ENCODE measurements at places on chromosomes 16 and 17.

DNA sequence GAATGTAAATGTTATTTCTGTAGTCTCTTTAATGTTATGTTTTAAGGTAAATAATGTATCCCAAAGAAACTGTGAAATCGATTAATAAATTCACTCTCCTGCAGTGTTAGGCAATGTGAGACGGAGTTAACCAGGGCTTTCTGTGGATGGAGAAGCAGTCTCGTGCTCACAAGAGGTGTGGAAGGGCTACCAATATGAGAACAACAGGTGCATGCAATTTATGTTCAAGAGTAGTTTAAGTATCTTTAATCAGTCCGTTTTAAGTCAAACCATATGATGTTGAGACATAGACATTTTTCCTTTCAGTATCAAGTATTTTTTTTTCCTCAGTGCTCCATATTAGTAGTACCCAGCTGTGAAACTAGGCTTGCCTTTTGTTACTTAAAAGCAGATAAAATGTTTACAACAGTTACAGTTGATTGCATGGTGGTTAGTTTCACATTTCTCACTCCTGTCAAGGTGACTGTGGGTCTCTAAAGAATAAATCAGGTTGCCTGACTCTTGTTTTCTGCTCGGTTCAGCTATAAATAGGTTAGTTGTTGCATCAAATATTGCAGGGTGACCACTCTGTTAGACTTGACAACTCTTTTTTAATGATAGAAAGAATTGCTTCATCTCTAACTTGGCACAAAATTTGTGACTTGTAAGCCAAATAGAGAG is 54.4 kb downstream of the COX10 start:
- no peak overlapping the region for H3K27ac ChIP-seq
- no peaks in the 10 kb centered on the region for H3K27me3 ChIP-seq
- no peak for DNase-seq
- H3K36me3 ChIP-seq: peaks cover 20% of the 10 kb centered on the region

DNA sequence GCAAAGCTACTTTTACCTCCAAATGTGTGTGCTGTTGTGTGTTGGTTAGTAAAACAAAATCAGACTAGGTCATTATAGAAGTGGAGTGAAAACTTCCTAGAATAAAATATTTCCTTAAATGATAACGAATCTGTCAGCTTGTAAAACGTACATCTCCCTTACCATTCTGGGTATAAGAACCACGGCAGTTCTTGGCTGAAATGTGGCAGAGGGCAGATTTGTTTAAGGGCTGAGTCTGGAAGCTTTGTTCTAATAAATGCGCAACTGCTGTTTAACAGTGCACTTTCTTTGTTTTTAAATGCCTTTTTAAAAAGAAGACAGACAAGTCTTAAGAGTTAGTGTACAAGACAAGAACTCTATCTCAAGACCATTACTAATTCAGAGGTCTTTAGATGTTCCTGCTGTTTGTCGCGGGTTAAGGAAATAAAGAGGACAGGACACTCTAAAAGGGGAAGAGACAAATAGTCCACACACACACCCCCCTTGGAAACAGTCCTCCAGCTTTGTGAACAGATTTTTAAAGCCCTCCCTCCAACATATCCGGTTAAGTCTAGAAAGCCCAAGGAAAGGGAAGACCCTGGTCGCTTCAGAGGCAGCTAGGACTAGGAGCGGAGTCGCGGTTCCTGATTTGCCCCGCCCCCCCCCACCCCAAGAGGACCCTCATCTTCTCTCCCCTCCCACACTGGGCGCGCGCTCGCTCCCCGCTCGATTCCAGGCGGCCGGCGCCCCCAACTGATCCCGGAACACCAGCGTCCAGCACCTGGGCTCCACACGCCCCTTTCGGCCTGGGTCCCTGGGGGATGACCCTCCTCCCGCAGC is 658 bp downstream of the SYNRG start:
- H3K27me3 ChIP-seq: no peaks in the 10 kb centered on the region
- peaks cover 35% of the 10 kb centered on the region for H3K36me3 ChIP-seq
- H3K4me3 ChIP-seq: peak overlapping the region; percentile 72
- no peak for DNase-seq
- peaks cover 44% of the 10 kb centered on the region for H3K4me1 ChIP-seq
- peak overlapping the region; percentile 88 for H3K27ac ChIP-seq

DNA sequence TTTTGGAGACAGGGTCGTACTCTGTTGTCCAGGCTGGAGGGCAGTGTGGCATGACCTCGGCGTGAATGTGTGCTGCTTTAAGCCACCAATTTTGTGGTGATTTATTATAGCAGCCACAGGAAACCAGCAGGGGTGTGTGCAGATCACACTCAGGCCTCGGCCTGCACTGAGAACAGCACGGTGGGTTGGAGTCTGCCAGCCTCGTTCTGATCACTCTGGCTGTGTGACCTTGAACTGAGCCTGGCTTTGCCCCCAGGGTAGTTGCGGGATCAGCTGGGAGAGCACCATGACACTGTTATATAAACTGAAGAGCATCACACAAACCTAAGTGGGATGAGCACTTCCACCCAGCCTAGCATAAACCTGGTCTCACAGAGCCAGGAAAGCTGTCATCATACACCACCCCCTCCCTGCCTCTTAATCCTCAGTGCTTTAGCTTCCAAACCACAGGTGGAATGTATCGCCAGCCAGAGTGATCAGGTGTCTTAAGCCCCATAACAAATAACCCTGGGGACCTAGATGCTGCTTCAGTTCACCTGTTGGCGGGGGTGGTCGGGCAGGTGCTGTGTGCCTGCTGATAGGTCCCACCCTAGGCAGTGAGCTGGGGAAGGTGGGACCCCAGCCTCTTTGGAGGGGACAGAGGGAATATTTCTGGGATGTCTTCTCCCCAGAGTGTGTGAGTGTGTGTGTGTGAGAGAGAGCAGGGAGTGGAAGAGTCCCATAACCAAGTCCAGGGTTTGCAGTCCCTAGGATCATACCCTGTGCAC is 28.6 kb upstream of the NDRG4 start:
- H3K4me3 ChIP-seq: no peak overlapping the region
- H3K27ac ChIP-seq: no peak overlapping the region
- H3K36me3 ChIP-seq: no peaks in the 10 kb centered on the region
- no peaks in the 10 kb centered on the region for H3K4me1 ChIP-seq
- DNase-seq: no peak

GRCh38 chr17:43014020-43014648 is 7.5 kb downstream of the IFI35 start:
- H3K4me3 ChIP-seq: no peak overlapping the region
- H3K4me1 ChIP-seq: peaks cover 21% of the 10 kb centered on the region
- no peak for DNase-seq
- no peaks in the 10 kb centered on the region for H3K27me3 ChIP-seq
- H3K36me3 ChIP-seq: peaks cover 30% of the 10 kb centered on the region
- no peak overlapping the region for H3K27ac ChIP-seq

DNA sequence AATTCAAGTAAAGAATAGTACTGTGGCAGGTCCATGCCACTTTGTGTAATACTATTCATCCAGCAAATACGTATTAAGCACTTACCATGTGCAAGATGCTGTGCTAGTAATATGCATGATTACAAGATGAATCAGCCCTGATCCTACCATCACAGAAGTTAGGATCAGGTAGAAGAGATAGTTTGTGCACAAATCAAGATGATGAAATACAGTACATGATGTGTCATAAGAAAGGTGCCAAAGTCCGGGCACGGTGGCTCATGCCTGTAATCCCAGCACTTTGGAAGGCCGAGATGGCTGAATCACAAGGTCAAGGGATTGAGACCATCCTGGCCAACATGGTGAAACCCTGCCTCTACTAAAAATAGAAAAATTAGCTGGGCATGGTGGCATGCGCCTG is 10.9 kb downstream of the COG4 start:
- no peaks in the 10 kb centered on the region for H3K27me3 ChIP-seq
- DNase-seq: no peak
- no peak overlapping the region for H3K27ac ChIP-seq
- H3K4me3 ChIP-seq: no peak overlapping the region

DNA sequence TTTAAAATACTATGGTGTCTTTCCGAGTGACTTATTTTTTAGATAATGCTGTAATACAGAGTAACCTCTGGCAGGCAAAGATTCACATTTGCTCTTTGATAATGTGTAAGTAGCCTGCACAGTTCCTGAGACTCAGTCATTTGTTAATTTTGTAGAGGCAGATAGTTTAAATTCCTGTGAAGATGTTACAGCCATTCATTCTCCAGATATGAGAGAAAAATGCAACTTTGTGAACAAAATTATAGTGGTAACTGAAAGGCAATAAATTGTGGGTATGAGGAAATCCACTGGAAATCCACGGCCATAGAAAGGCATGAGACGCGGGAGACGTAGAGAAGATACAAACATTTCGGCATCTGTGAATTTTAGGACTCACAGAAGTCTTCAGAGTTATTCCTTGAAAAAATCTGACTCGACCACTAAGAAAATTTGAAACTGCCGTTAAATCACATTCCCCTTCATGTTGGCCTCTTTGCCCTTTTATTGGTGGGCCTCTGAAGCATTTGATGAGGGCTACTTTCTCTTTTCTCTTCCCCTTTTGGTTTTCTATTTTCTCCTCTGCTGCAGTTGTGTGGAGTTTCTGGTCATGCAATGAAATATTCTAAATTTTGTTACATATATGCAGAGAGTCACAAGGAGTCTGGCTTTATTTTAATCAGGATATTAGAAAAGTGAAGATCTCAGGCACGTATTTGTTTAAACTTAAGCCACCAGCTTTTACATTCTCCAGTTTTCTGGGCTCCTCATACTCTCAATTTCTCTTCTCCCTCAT is 18.8 kb downstream of the HS3ST3A1 start:
- H3K27ac ChIP-seq: no peak overlapping the region
- no peaks in the 10 kb centered on the region for H3K4me1 ChIP-seq
- DNase-seq: no peak

DNA sequence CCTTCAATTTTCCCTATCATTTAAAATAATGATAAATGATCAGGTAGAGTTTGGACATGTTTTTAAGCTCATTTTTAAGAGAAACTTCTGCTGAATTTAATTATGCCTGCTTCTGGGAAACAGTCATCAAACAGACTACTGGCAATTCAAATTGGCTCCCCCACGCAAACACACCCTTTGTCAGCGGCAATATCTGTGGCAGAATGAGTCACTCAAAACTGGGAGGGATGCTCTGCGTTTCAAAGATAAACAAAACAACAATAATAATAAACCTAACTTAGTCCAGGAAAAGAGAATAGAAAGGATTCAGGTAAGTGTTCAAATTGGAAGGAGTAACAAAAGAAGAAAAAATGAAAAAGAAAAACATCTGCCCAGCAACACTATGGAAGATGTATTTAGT is 108.1 kb upstream of the ERCC4 start:
- H3K36me3 ChIP-seq: no peaks in the 10 kb centered on the region
- no peak overlapping the region for H3K4me3 ChIP-seq
- no peaks in the 10 kb centered on the region for H3K27me3 ChIP-seq

- H3K27me3 ChIP-seq: peaks cover 44% of the 10 kb centered on the region
- no peak overlapping the region for H3K27ac ChIP-seq
- no peak overlapping the region for H3K4me3 ChIP-seq
- DNase-seq: no peak
- no peaks in the 10 kb centered on the region for H3K4me1 ChIP-seq
- no peaks in the 10 kb centered on the region for H3K36me3 ChIP-seq
These were observed 68.4 kb upstream of the NKD1 start for GRCh38 chr16:50479771-50480170.

- no peak overlapping the region for H3K27ac ChIP-seq
- no peak overlapping the region for H3K4me3 ChIP-seq
- H3K27me3 ChIP-seq: peaks cover 51% of the 10 kb centered on the region
- peaks cover 1% of the 10 kb centered on the region for H3K4me1 ChIP-seq
- DNase-seq: no peak
These were observed 4.1 kb upstream of the MPO start for GRCh38 chr17:58284613-58285421.

DNA sequence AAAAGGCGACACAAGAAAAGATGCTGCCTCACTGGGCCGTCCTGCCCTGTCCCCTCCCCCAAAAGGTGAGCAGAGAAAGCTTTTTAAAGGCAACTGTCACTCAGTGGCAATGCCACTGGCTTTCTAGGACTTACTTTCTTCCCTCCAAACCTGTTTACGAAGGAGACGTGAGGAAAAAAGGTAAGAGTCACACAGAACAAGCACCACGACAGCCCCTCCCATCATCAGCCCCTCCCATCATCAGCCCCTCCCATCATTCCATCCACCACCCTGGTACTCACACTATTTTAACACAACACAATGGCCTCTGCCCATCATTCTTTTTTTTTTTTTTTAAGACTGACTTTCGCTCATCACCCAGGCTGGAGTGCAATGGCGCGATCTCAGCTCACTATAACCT is 77.1 kb downstream of the NXN start:
- peaks cover 2% of the 10 kb centered on the region for H3K4me1 ChIP-seq
- H3K27me3 ChIP-seq: peaks cover 62% of the 10 kb centered on the region
- H3K27ac ChIP-seq: no peak overlapping the region
- no peak for DNase-seq
- H3K4me3 ChIP-seq: no peak overlapping the region
- H3K36me3 ChIP-seq: no peaks in the 10 kb centered on the region

Measured in activated naive CD4-positive, alpha-beta T cell treated with anti-CD3 and anti-CD28 coated beads, Interleukin-2, amount 10 ng/mL, durations not matched to agents 7 days and 5 days (primary cell).